Glomerular endothelial cell (primary cell): ENCODE measurements at places on chromosomes 4 and X.

DNA sequence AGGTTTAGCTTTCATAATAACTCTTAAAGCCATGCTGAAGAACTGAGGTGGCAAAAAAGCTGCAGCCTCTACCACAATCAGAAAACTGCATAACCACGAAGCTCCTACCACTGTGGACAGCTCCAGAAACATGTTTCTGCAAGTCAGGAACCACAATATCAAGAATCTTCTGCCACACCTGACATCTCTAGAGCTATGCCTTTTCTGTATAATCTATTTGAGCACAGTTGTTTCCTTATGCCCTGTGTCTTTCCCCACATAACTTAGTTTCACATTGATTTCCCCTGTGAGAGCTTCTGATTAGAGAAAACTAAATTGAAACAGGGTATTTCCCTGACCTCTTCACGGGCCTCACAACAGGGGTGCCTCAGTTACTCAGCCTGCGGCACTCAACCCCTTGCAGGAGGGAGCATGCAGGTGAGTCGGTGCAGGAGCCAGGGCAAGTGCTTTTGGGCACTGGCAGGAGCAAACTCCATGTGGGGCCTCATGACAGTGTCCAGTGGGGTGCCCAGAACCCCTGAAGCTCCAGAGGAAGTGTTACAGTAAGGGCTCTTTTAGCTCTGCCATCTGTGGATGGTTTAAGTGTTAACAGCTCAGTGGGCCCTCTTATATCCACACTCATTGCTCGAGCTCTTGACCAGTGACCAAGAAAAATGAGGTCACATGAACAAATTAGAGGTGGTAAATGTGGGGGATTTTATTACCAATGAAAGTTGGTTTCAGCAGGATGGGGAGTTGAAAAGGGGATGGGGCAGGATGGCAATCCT lies 132.8 kb upstream of the BMP3 start:
- DNase-seq: no peak

- no peak for DNase-seq
Observed at GRCh38 chr4:150355418-150355817, 226.5 kb upstream of the MAB21L2 start.

- no peak for DNase-seq
Observed at GRCh38 chrX:20270562-20270890, 3.8 kb upstream of the RPS6KA3 start.

DNA sequence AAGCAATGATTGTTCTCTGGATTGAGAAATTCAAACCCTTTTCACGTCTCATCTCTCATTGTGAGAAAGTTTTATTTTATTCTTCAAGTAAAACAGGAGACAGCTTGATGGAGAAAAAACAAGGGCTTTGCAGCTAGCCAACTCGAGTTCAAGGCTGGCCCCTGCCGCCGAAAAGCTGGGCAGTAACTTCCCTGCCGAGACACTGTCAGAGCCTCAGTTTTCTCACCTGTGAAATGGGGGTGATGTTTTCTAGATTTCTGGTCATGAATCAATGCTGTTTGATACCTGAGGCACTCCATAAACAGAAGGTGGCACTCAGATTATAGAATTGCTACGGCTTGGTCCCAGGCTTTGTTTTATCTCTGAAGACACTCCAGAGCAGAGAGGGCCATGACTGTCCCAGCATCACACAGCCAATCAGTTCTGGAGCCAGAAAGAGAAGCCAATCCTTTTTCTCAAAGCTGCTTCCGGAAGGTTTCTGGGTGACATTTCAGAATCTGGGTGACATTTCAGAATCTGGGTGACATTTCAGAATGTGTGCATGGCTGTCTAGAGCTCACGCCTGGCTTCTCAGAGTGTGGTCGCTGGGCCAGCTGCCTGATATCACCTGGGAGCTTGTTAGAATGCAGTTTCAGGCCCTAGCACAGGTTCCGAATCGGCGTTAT lies 33.2 kb downstream of the HMX1 start:
- no peak for DNase-seq

GRCh38 chrX:14801136-14801535 lies 71.7 kb downstream of the FANCB start:
- no peak for DNase-seq

DNA sequence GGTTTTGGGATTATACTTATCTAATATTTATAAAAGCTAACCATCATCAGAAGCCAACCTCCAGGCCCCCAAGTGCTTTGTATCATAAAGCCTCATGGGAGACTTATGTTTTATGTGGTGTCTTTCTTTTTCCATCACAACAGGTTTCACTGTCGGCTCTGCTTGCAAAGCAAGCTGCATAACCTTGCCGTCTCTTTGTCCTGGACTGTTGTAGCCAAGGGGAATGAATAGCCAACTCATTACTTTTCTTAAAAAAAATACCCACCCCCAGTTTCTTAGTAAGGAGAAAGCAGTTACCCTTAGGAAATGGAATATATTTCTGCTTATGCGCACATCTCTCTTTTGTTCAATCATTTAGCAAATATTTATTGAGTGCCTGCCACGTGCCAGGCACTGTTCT lies 40.7 kb downstream of the FAM184B start:
- DNase-seq: no peak

- DNase-seq: no peak
Observed at GRCh38 chrX:20639115-20639514, 372.4 kb upstream of the RPS6KA3 start.

GRCh38 chr4:94256828-94257227 lies 49.2 kb downstream of the SMARCAD1 start:
- DNase-seq: no peak
